ENCODE measurements at places on chromosomes 6 and 20.

DNA sequence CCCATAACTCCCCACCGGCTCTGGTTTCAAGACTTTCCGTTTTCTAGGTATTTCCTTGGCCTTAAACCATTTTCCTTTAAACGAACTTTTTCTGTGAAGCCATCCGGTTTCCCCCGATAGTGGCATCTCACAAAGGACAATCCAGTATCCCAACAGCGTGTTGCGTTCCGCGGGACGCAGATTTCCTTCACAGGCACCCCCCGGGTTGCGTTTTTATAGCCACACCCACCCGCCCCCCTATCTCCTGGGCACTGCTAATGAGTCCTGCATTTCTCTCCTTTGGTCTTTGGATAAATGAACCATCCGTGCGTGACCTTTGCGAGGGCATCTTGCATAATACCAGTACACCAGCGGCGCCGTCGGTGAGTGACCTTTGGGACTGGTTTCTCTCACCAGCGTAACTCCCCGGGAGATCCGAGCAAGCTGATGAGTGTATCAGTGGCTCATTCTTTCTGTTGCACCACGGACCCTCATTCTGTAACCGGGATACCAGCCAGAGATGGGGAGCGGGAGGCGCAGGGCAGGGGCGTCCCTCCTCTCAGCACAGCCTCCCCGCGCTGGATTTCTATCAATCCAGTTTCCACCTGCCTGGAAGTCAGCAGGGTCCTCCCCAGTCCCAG, 586 bp upstream of the NQO2 start:
- DNase-seq = no peak

DNA sequence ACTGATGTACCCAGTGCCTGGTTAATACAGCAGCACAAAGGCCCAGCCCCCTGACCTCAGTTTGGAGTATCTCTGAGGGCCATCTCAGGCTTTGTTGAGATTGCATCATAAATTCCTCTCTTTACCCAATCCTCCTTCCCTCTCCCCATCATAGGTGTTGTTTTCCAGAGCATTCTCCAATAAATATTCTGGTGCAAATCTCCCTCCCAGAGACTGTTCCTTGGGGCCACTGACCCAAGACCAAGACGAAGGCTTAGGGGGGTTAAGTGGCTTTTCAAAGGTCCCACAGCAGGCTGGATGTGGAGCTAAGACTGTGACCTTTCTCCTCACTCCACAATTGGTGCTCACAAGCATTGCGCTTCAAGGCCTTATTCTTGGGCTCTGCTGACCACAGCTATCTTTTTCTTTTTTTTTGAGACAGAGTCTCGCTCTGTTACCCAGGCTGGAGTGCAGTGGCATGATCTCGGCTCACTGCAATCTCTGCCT, 72.4 kb upstream of the ZMYND8 start:
- DNase-seq = no peak

- no peak for DNase-seq
Observed at GRCh38 chr20:61370841-61371303, 118.8 kb downstream of the CDH4 start.

DNA sequence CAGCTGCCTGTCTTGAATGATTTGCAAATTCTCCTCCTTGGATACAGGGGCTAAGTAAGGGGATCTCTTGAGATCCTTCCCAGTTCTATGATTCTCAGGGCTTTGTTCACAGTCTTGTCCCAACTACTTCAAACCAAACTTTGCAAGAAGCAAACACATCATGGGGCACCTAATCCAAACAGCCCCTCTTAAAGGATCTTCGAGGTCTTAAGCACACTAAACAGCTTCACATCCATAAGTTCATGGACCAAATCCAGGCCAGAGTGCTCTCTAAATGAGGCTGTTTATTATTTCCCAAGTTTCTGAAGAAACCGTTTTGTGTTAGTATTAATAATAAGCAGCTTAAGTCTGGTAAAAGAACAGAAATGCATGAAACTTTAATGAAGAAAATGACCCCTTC, 75.2 kb downstream of the KIF6 start:
- DNase-seq = no peak

- DNase-seq = no peak
Observed at GRCh38 chr20:5677389-5677788, 72.8 kb upstream of the SHLD1 start.
